ENCODE measurements at places on chromosomes 5 and 9. TPM values are rescaled to one million over a fixed set of nuclear protein-coding genes. Genes with fewer than 3 reads are reported as not detected.

Gene SNCB
- 0.10 TPM for total RNA-seq

Gene KCNV2
- total RNA-seq, result not detected

Gene CARD19
- 62.7 TPM for total RNA-seq

Gene SLC26A2
- 25.6 TPM for total RNA-seq

Gene AGXT2
- total RNA-seq, result not detected

Gene CDC14B
- 16.0 TPM for total RNA-seq

Gene PLPP7
- total RNA-seq, result 0.14 TPM

Gene NR6A1
- 0.89 TPM for total RNA-seq

Gene ZNF454
- not detected for total RNA-seq

Gene HSPA5
- total RNA-seq, result 226 TPM

Gene PRUNE2
- 0.35 TPM for total RNA-seq

Gene ABO
- total RNA-seq, result not detected

- no peak for DNase-seq
These were observed 17.3 kb downstream of the TCF7 start for GRCh38 chr5:134131578-134132350.

- no peak for DNase-seq
These were observed 239.7 kb upstream of the DAP start for GRCh38 chr5:11000515-11001353.

- no peak for DNase-seq
These were observed 38.2 kb upstream of the SLCO6A1 start for GRCh38 chr5:102537011-102537410.

GRCh38 chr5:151065609-151066008 lies 15.2 kb downstream of the TNIP1 start:
- no peak for DNase-seq

GRCh38 chr5:132301344-132302271 lies 7.4 kb downstream of the SLC22A4 start:
- DNase-seq, result no peak

DNA sequence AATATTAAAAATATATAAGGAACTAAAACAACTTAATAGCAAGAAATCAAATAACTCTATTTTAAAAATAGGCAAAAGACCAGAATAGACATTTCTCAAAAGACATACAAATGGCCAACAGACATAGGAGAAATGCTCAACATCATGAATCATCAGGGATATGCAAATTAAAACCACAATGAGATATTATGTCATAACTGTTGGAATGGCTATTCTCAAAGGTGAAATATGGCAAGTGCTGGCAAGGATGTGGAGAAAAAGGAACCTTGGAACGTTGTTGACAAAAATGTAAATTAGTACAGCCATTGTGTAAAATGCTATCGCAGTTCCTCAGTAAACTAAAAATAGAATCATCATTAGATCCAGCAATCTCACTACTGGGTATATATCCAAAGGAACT lies 468.5 kb downstream of the NFIB start:
- DNase-seq, result no peak

DNA sequence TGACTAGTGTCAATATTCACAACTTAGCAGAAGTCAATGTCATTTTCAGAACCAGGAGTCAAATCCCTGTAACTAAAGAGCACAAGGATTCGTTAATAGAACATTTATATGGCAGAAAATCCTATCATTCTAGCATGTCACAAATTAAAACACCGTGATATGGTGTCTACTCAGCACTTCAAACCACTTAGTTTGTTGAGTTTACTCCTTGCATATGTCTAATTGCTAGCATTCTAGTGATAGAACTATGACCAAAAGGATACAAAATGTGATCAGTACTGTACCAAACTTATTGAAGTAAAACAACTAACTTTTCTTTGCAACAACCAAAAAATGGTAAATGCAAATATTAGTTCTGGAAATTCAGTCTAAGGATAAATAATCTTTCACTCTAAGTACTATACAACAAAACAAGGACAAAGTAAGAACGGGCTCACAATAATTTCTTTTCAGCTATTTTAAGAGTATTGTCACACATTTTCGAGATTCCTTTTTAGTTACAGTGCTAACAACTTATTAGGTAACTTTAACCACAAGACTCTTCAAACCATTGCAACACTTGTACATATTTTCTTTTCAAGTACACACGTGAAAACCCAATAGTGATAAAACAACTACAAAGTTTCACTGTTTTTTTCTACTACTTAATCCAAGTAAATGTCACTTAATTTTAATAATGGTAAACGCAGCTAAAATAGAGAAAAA lies 845.2 kb upstream of the CDH10 start:
- DNase-seq, result peak; percentile 39

DNA sequence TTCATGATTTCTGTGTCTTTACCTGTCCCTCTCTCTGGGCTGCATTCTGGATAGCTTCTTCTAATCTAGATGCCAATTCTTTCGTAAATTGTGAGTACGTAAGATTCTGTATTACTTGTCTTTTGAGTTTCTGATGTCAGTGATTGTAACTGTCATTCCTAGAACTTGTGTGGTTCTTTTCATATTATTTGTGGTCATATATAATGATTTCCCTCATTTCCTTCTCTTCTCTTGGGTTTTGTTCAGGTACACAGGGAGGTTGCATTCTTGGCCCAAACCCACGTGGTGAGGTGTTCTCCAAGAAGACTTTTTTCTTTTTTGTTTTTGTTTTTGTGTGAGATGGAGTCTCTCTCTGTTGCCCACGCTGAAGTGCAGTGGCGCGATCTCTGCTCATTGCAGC lies 13.8 kb downstream of the UGCG start:
- no peak for DNase-seq

DNA sequence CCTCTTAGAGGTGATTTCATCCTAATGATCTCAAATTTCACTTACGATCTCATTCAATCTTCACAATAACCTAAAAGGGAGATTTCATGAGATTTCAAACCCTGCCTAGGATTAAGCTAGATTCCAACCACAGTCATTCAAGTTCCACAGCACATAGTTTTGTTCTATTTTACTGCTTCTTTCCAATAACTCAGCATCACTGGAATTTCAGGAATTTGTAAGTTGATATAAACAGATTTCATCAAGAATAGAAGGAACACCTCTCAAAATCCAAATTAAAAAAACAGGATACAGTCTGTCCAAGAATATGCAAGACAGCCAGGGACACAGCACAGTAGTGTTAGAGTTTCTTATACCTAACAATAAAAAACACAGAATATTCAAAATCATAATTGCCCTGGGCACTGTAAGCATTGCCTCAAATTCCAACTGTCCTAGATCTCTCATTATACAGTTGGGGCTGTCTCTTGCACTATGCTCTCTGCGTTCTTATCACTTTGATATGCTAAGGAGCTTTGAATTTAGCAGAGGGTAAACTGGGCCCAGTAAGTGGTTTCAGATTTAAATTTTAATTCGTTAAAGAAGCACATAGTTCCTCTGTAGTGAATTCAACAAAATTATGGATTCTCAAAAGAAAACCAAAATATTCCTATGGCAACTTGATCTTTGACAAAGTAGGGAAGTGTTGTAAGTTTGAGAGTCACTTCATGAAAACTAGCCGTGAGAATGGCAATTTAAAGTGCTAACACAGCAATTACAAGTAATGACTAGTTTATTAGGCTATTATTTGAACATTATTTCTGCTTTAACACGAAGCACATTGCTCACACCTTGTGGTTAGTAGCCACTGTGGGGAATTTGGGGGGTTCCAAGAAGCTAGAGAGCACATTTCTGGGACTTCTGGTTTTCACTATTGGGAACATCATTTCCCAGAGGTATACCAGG lies 478.6 kb upstream of the C9orf72 start:
- DNase-seq, result no peak

- no peak for DNase-seq
These were observed 69.0 kb upstream of the SLC12A2 start for GRCh38 chr5:128014578-128014977.

- no peak for DNase-seq
These were observed 27.8 kb upstream of the LAMC3 start for GRCh38 chr9:130981002-130981755.

- DNase-seq, result no peak
These were observed 62.9 kb downstream of the ZNF354C start for GRCh38 chr5:179123109-179123426.

GRCh38 chr9:35798658-35799374 lies 7.4 kb downstream of the NPR2 start:
- peak; percentile 21 for DNase-seq

DNA sequence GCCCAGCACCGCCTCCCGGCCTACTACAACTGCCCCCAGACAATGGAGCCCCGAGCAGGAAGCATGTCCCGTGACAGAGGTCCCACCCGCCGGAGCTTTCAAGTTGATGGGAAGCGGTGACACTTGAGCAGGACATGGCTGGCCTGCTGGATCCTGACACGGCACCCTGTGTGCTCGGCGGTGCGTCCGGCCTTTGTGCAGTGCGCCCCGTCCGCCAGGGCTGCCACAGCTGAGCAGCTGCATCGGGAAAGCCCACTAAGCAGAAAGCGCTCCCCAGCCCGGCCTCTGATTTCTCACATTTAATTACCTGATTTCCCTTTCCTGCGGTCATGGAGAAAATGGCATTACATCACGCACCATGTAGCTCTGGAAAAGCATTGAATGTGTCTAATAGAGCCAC lies 611.9 kb downstream of the IRX1 start:
- DNase-seq, result no peak

DNA sequence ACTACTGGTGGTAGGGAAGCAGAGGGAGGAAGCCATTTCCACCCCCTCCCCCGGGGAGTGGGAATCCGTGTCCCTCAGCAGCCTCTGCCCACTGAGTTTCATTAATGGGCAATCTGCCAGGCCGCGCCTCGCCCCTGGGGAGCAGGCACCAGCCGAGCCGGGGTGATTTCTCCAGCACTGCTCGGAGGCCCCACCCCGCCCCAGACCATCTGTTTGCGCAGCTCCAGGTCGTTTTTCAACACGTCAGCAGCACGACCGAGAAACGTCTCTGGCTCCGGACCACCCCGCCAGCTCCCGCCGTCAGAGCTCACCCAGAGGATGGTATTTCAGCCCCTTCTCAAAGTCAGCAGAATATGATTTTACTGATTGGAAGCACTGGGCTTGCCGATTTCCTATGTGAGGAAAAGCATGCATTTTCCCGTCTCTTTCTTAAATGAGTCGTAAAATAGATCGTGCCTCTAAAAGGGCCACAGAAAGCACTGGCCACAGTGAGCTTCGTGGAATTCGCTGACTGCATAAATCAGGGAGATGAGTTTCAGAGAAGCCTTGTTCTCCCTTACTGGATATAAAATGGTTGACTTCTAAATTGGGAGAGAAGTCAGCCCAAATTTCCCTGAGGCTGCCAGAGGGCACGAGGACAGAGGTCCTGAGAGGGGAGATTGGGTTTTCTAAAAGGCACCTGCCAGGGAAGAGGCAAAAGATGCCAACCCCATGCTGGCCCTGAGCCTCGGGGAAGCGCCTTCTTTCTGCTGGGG lies 47.0 kb downstream of the OLFM1 start:
- DNase-seq, result no peak

DNA sequence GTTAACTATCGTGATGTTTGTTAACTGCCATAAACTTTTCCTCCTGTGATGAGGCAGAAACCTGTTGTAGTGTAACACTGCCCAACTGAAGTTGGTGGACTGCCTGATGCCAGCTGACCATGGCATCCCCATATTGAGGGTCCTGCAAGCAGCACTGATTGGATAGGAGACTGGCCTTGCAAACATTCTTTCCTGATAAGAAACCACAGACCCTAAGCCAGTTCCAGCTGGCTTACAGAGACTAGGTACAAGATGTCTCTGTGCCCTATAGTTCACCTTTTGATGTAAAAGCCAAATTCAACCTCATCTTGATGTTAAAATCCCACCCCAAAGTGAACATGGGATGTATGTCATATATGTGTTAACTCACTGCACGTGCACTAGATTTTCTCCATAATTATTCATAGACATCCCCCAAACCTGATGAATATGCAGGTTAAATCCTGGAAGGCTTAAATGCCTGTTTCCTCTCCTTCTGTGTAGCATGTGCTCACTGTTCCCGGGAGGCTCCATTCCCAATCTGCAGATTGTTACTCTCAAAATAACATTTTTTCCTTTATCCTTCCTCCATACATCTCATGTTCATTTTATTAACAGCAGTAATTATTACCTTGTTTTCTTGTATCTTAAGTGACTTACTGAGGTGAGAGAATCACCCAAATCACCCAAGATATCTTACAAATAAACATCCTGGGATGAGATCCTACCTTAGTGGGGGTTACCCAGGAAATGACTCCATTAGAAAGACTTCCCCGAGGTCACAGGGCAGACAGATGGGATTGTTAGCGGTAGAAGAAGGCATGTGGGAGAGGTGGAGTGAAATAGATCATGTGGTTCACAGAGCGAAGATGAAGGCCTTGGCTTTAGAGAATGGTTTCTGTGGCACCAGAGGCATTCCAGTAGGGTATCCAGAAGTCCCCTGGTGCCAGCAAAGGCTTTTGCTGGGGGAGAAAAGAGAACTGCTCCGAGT lies 566.7 kb downstream of the CCDC171 start:
- no peak for DNase-seq

GRCh38 chr9:115362101-115362500 lies 244.1 kb upstream of the TNC start:
- no peak for DNase-seq

DNA sequence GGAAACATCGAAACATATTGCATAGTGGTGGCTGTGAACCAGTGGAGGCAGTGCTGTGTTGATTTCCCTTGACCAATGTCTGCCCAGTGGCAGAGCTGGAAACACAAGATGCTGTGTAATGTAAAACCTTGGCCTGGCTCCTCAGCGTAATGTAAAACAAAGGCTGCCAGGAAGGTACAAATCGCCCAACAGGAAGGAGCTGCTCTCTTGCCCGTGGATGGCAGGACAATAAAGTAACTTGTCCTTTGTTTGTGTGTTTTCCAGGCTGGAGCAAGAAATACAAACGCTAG lies 143.4 kb downstream of the PALM2AKAP2 start:
- no peak for DNase-seq

- DNase-seq, result no peak
These were observed 382 bp upstream of the FGF1 start for GRCh38 chr5:142686210-142686734.

DNA sequence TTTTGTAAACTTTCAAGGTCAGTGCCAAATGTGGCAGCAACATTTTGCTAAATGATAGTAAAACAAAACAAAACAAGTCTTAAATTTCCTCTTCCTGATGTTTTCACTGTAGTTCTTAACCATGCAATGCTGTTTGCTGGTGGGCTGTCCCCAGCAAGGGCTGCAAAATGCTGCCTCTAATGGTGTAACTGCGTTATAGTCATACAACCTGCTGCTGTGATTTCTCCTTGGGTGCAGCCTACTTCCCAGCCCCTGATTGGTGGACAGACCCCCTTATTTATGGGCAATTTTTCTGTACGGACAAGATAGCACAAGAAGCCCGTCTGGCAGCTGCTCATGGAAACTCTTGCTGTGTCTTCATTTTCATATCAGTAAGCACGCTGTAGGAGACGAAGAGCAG lies 26.6 kb upstream of the PIP5K1B start:
- peak; percentile 23 for DNase-seq
